Right lobe of liver (tissue), 6 donors: ENCODE measurements at places on chromosomes 12 and 14. TPM values are rescaled to one million over a fixed set of nuclear protein-coding genes. Genes with fewer than 3 reads are reported as not detected.

DNA sequence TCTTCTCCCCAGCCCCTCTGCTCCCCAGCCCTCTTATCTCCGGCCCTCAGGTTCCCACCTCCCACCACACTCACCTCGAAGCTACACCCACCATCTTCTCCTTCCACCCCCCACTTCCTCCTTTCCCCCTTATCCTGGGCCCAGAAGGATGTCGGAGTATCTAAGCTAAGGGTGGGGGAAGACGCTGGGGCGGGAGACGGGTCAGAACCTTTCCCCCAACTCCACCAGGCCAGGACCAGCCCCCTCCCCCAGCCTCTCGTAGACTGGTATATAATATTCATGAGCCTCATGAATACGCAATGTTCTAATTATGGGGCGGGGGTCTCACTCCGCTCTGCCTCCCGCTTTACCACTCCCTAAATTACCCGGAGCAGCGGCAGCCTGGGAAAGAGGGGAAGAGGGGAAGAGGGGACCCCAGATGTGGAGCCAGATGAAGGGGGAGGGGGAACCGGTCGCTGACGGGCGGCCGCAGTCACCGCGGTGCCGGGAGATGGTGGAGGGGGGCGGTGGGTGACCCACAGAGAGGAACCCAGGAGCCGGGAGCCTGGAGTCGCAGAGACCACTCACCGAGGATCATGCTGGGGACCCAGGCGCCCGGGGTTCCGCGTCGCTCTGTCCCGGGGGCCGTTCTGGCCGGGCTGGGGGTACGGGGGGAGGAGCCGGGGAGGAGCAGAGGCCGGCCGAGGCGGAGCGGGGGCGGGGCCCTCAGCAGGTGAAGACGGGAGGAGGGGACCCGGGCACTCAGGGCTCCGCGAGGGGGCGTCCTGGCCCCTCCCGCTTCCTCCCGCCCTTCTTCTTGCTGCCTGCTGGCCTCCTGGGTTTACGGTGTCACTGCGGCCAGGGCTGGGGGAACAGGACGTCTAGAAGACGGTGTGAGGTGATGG lies 6.4 kb upstream of the ZNF385A start:
- no peak for DNase-seq

RPGRIP1 gene
- 0.44 TPM for total RNA-seq

PLEKHG7 gene
- total RNA-seq: 0.22 TPM

CD9 gene
- 20.6 TPM for total RNA-seq

C3AR1 gene
- 3.6 TPM for total RNA-seq

- DNase-seq: no peak
Observed at GRCh38 chr14:32038876-32039275, 38.2 kb upstream of the ARHGAP5 start.

ADCY6 gene
- total RNA-seq: 16.6 TPM

DNA sequence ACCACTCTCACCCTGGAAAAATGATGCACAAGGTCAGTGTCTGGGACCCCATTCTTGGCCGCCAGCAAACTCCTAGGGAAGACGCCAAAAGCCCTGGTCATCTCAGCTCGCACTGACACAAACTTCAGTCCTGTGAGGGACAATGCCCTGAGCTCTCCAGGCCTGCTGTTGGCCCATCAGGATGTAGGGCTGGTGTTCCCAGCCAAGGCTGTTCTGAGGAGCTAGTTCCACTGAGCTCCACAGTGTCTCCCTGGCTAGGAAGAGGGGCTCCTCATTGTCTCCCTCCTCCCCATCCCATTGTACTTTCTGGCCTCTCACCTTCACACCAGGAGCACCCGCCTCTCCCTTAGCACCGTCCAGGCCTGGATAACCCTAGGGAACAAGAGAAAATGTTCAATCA lies 10.8 kb downstream of the COL2A1 start:
- peak; percentile 5 for DNase-seq

DNA sequence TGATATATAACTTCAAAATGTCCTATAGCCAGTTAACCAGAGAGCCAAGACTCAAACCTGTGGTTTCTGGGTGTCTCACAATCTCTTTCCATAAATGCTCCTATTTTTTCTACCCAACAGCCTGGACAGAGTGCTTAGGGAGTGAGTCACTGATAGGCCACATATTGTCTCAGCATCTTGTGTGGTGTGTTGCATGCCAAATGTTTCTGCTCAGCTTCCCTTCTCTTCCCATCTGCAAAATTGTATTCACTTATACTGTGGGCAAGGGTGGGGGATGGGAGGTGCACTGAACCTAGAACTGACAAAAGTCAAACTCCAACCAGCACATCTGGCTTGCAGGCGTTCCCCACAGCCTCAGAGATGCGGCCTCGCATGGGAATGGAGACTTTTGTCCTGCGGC lies 123.3 kb downstream of the KCNA5 start:
- no peak for DNase-seq

MGP gene
- total RNA-seq: 15.1 TPM

DNA sequence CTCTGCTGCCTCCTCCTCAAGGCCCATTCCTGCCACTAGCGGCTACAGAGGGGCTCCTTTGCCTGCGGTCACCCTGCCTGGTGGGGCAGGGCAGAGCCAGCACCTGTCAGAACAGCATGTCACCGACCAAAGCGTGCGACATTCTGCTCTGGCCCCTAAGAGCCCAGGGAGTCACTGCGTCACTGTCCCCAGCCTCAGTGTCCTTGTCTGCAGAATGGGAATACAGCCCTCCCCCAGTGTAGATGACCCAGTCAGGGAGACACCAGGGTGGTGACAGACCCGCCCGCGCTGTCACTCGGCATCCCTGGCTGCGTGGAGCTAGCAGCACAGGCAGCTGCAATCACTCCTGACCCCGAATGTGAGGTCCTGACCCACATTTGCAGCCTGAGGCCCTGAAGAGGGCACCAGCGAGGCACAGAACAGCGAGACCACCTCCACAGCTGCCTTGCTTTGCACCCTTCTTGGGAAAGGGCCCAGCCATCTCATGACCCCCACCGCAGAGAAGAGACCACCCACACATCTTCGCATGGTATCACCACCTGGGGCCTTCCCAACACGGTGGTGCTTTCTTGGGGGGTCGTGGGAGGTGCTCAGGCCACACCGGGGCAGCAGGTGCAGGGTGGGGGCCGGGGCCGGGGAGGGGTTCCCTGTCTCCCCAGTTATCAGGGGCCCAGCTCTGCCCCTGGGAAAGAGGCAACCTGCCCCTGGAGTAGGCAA lies 2.5 kb downstream of the AHNAK2 start:
- no peak for DNase-seq

SMAGP gene
- 5.6 TPM for total RNA-seq

DNA sequence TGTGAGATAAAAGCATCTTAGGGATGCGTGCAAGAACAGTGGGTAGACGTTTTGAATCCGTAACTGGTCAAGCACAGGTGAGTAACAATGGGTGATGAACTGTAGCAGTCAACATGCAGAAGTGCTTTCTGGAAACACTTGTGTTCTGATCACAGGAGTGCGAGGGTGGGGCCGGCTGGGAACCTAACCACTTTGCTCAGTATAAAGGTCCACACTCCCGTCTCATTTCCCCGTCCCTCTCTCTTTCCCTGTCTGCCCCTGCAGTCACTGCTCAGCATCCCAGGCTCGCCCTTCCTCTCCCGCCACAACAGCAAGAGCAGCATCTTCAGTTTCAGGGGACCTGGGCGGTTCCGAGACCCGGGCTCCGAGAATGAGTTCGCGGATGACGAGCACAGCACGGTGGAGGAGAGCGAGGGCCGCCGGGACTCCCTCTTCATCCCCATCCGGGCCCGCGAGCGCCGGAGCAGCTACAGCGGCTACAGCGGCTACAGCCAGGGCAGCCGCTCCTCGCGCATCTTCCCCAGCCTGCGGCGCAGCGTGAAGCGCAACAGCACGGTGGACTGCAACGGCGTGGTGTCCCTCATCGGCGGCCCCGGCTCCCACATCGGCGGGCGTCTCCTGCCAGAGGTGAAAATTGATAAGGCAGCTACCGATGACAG lies 127.1 kb downstream of the FIGNL2 start:
- DNase-seq: peak; percentile 53

- DNase-seq: no peak
Observed at GRCh38 chr14:101027966-101028365, 124.4 kb upstream of the RTL1 start.

- DNase-seq: no peak
Observed at GRCh38 chr14:96197969-96198368, 6.7 kb upstream of the BDKRB2 start.

- DNase-seq: no peak
Observed at GRCh38 chr12:46919666-46920400, 94.0 kb upstream of the SLC38A4 start.

DNA sequence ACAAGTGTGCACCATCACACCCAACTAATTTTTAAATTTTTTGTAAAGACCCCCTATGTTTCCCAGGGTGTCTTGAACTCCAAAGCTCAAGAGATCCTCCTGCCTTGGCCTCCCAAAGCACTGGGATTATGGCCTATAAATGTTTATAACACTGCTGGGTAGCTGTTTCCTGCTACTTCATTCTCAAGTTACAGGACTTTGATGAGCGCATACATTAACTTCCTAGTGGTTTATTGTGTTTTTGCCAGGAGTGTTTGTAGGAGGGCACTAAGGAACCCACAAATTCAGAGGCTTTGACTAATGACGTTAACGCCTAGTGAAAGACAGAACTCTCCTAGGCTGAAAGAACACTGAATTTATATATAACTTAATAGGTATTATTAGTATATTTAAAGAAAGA lies 15.2 kb upstream of the NAA30 start:
- DNase-seq: no peak

KCNJ8 gene
- total RNA-seq: 24.4 TPM

DAO gene
- total RNA-seq: 51.9 TPM

- DNase-seq: no peak
Observed at GRCh38 chr14:95901054-95901453, 24.4 kb downstream of the TUNAR start.

DNA sequence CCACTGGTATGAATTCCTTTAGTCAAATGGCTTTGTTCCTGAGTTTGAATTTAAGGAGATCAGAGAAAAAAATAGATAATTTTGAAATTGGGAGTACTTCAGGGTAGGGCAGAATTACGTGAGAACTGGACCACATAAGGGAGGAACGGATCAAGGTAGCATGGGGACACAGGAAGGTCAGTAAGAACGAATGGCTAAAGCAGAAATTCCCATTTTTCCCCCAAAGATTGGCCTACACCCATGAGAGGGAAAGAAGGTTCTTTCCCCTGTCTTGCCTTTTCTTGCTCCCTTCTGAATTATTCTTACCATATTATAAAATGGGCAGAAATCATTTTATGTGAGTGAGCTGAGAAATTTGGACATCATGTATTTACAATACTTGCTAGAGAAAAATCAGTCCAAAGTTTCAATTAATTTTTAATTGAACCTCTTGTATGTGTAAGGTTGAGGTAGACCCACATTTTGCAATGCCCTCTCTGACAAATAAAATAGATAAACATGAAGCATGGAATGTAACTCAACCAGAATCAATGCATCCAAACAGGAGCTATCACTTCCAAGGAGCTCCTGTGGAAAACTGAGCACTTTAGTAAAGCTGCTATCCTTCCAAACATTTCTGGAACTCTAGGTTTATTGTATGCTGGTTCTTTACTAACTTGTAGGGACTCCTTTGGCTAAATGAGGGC lies 93.8 kb downstream of the KIF21A start:
- no peak for DNase-seq

- DNase-seq: no peak
Observed at GRCh38 chr12:32201096-32201495, 94.4 kb downstream of the BICD1 start.

DNA sequence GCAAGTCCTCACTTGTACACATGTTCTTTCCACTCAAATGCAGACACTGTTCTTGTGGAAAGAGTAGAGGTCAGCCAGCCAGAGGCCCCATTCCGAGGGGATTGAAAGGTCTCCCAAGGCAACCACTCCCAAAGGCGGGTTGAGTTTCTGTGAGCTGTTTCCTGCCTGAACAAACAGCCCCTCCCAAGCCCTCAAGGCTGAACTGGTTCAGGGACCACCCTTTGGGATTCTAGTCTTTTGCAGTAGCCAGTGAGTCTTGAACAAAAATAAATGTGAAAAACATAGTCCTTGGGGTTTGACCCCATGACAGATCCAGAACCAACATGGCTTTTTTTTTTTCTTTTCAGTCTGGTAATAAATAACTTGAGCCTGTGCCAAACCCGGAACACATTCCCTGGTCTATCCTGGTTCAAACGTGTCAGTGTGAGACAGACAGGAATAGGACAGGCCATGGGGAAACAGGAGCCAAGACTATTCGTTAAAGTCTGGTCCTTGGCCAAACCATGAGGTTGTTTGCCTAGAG lies 17.6 kb upstream of the STK38L start:
- DNase-seq: no peak

WIF1 gene
- total RNA-seq: not detected

GRCh38 chr12:25347716-25348592 lies 97.2 kb upstream of the KRAS start:
- DNase-seq: no peak

GRCh38 chr14:68501614-68502052 lies 291.2 kb downstream of the ZFP36L1 start:
- DNase-seq: no peak

GRCh38 chr14:52929192-52929807 lies 21.6 kb downstream of the FERMT2 start:
- no peak for DNase-seq

DNA sequence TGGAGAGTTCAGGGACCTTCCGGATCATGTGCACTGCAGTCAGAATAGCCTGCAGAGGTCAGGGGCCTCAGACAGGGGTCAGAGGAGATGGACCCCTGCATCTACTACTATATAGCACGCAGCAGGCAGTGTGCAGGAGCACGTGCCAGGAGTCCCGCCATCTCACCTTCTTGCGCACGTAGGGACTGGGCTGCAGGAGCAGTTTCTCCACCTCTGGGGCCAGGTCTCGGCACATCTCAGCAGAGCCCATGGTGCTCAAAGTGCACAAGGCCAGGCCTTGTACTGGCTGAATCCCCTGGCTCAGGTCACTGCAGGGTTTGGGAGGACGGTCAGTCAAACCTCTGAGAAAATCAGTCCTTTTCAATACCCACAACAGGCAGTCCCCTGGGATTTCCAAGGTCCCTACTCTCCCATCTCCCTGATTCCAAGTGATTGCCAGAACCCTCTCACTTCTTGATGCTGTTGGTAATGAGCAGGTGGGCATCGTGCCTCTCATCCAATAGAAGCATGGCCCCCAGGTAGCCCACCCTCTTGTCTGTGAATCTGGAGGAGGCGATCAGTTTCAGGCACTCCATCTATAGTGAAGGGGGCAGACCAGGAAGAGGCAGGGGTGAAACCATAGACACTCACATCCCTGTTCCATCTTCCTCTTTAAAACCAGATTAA lies 1.3 kb downstream of the AP1G2 start:
- DNase-seq: no peak

DNA sequence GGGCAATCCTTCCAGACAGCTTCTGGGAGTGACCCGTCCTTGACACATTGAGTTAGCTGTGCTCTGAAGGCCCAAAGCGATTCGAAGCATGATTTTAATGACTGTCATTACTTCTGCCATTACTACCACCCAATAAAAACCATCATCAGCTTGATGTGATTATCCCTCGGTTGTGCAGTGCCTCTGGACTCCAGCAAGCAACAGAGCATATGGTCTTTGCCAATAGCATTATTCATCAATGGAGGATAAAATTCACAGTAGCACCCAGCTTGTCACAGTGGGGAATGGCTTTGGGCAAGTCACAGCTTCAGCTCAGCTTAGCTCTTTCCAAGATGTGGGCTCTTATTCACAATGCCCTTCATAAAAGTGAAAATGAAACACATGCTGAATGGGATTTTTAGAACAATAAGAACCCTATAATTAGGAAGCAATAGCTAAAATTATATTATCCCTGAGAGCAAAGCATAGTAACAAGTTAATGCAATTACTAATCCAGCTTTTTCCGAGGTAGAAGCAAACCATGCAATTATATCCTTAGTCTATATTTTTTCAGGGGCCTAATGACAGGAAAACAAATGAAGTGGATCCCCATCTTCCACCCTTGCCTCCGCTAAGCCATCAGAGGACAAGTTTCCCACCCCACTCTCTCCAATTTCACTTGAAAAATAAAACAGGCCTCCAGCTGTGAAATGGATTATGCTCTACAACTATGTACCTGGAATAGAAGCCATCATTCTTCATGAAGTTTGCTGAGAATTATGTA lies 163.0 kb upstream of the EEA1 start:
- no peak for DNase-seq
